ENCODE measurements at places on chromosomes 4 and X.

DNA sequence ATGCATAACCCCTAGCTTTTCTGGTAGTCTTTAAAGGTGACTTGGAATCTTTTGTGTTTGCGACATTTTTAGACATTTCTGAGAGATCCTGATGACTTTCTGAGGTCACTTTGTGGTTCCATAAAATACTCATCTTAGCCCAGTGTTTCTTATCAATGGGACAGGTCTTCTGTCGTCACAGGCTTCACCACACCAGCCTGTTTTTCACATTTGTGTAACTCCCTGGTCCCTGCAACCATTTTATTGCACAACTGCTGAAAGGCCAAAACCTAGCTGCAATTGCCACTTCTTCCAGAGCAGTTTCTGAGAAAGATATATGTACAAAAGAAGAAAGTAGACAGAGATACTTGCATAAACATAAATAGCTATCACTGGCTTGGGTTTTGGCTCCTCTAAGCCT is 120.9 kb downstream of the IL15 start:
- no peak for DNase-seq

GRCh38 chrX:2374086-2374485 is 126.7 kb downstream of the DHRSX start:
- no peak for DNase-seq

- DNase-seq: no peak
Measured at GRCh38 chr4:5018096-5018495, 1.2 kb downstream of the CYTL1 start.

DNA sequence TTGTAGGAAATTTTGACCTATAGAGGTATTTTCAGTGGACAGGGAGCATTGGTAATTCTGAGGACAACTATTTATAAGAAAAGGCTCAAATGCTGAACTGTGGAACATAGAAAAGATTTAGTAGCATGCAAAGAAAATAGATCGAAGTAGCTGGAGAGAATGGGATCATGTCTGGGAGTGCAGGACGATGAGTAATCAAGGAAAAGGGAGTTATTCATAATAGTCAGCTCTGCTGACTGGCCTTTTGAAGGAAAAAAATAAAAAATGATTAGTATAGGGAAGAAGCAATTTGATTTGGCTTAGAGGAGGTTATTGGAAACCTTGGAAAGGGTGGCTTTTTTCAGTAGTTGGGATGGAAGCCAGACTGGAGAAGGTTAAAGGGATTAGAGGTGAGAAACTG is 22.9 kb upstream of the ANK2 start:
- no peak for DNase-seq

DNA sequence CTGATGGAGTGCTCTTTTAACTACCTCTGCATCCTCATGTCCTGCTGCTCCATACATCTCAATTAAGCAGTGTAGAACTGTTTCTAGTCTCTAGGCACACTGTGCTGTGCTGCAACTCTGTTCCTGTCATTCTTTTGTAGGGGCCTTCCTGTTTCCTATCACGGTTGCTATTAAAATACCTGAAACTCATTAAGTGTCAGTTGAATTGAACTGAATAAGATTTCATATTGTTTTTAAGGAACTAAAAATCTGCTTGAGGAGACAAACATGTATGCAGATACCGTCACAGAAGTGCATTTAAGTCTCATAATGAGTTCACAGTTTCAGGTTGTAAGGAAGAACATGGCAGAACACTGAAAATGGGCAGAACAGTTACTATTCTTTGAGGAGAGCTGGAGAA is 170.1 kb downstream of the LARP7 start:
- no peak for DNase-seq
